ENCODE measurements at places on chromosomes 7 and 10.

GRCh38 chr10:124320778-124321432, 97.8 kb downstream of the OAT start:
- no peak for DNase-seq

DNA sequence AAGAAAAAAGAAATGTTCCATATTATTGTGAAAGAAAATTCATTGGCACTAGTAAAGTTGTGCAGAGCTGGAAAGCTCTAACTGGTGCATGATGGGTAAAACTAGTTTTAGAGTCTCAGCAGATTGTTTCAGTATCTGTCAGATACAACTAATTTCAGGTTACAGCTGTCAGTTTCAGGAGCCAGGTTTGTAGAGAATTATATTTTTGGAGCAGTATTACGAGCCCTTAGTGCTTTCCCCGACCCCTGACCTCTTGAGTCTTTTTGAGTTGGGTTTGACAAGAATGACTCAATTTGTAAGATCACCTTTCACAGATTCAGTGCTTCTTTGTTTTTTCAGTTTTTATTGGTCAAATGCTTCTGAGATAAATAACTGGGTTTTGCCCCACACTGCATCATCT, 366.4 kb upstream of the PLXDC2 start:
- no peak for DNase-seq

DNA sequence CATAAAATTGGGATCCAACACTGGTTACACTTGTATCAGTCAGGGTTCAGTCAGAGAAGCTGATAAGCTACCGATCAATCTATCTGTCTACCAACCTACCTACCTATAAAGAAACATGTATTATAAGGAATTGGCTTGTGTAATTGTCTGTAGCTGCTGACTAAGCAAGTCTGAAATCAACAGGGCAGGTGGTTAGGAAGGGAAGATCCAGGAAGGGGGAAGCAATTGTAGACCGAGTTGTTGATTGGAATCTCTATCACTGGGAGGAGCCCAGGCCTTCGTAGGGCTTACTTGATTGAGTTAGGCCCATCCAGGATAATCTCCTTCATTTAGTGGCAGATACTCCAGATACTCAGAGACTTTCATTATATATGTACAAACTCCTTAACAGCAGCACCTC, 271.5 kb upstream of the TEX47 start:
- no peak for DNase-seq

- peak; percentile 59 for DNase-seq
Measured at GRCh38 chr10:32149252-32149955, 93.2 kb upstream of the KIF5B start.

DNA sequence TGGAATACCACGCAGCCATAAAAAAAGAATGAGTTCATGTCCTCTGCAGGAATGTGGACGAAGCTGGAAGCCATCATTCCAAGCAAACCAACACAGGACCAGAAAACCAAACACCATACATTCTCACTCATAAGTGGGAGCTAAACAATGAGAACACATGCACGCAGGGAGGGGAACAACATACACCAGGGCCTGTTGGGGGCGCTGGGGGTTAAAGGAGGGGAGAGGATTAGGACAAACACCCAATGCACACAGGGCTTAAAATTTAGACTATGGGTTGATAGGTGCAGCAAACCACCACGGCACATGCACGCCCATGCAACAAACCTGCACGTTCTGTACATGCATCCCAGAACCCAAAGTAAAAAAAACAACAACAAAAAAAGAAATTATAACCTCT, 23.3 kb downstream of the RNF133 start:
- no peak for DNase-seq

DNA sequence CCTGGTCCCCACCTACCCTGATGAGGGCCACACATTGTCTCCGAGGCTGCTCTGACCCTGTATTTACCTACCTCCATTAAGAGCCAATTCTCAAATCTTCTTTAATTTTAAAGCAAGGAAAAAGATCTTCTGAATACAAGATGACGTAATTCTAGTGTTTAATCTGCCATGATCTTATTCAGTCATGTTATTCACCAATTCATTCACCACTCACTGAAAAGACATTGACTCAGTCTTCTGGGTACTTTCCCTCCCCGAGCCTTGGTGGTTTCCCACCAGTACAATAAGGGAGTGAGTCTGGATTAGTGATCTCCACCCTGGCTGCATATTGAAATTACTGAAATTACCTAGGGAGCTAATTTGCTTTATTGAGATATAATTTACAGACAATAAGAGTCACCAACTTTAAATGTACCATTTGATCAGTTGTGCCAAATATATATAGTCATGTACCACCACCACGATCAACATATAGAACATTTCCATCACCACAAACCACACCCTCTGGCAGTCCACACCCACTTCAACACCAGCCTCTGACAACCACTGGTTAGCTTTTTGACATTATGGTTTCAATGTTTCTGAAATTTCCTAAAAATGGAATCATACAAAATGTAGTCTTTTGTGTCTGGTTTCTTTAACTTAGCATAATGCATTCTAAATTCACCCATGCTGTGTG, 117.5 kb upstream of the UNC5B start:
- DNase-seq = no peak

- no peak for DNase-seq
Measured at GRCh38 chr7:136530831-136531230, 337.6 kb upstream of the CHRM2 start.

DNA sequence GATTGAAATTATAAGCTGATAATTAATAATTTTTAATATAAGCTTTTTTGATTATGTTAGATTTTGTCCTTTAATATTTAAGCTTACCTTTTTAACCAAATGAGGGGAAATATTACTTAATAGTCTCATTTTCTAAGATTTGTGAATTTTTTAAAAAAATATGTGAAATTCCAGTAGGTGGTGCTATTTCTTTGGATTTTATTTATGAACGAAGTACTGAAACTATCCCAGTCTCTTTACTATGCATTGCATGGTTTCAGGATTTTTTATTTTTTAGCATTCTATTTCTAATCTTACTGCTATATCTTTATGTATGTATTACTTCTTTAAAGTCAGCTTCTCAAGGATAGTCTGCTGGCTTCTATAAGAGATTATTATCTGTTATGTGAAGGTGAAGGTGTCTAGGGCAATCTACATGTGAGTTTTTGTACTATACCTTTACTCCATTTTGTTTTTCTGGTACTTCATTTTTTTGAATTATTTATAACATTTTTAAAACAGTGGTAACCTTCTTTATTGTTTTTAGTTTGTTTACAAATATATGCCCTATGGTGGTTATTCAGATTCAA, 78.3 kb downstream of the ATRNL1 start:
- DNase-seq = no peak

DNA sequence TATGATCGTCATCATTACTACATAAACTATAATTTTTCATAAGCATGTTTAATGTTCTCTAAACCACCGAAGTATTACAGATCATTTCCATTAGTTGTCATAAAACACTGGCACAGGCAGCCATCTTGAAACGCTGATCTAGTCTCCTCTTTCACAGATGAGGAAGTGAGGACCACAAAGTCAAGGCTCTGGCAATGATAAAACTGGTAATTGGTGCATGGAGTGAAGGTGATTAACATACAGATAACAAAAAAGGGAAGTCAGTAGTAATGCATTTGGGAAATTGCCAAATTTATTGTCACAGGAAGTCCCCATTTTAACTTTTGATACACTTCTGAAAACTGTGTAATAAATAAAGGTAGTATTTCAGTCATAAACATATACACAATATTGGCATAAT, 49.3 kb downstream of the FBXL13 start:
- DNase-seq = no peak

GRCh38 chr7:135514856-135515255, 5.0 kb upstream of the CNOT4 start:
- DNase-seq = no peak

- no peak for DNase-seq
Measured at GRCh38 chr7:42573881-42574672, 337.1 kb upstream of the GLI3 start.

DNA sequence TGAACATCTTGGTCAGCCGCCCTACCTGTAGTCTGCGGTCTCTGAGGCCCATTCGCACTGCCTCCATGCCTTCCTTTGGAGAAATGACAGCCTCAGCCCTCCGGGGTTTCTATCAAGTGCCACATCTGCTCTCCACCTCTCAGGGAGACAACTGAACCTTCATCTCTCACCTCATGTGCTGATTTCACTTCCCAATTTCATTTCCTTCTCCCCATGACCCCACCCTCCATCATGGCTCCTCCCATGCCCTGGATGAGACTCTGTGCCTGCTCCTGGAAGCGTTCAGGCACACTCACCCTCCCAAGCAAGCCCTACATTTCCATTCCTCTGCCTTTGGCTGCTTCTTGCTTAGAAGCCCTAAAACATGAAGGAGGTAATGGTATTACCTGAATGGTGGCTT, 7.8 kb upstream of the SCD start:
- DNase-seq = peak; percentile 37

- DNase-seq = no peak
Measured at GRCh38 chr7:85176197-85176596, 10.7 kb downstream of the SEMA3D start.

DNA sequence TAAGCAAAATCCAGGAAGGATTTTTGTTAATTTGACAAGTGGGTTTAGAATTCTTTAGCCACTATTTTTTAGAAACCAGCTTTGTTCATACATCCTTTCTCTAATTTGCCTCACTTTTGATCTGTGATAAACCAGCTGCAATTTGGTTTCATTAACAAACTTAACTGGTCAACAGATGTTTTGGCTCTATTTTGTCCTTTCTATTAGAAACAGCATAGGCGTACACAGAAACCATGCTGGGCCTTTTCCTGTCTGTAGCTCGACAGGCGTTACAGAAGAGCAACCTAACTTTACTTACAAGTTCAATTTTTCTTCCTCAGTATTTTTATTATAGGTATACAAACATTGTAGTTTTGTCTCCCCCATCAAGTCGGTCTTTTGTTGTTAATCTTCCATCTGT, 28.2 kb downstream of the KAT6B start:
- no peak for DNase-seq

- DNase-seq = no peak
Measured at GRCh38 chr10:44929356-44930255, 18.5 kb downstream of the TMEM72 start.
